ENCODE measurements at places on chromosomes 12 and 14.
A peak's percentile ranks its signal among the peaks of the same experiment; 100 is the strongest.

- DNase-seq: no peak
These were observed 11.3 kb downstream of the CMKLR1 start for GRCh38 chr12:108327621-108328344.

- peak; percentile 16 for DNase-seq
These were observed 164.6 kb downstream of the TMEM117 start for GRCh38 chr12:44000309-44000952.

DNA sequence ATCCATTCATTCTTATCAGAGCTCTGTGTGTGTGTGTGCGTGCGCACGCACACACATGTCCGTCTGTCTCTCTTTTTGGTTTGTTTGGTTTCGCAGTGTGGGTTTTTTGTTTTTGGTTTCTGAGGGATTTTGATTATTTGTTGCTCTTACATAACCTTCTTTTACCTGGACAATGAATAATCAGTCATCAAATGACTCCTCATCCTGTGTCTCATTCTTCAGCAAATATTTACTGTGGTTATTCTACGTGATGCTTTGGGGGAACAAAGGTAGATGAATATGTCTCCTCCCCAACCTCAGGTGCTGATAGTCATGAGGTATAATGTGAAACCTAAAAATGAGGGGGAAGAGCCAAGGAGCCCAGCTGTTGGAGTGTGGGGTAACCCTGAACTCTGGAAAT is 92.4 kb downstream of the SAMD4A start:
- no peak for DNase-seq

- no peak for DNase-seq
These were observed 336.5 kb downstream of the FSCB start for GRCh38 chr14:44170556-44170955.

DNA sequence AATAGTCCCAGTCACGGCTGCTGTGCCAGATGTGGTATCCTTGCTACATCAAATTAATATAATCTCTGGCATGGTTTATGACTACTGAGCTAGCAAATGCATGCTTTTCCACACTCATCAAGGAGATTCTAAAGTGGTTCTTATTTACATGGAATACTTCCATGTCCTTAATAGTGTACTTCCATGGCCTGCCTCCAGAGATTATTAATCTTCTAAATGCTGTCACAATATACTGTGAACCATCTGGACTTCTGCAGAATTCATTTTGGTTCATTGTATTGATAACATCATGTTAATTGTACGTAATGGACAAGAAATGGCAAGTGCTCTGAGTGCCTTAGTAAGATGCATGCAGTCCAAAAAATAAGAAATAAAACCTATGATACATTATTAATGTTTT is 230.8 kb downstream of the NUAK1 start:
- no peak for DNase-seq

- no peak for DNase-seq
These were observed 666.6 kb downstream of the DIO2 start for GRCh38 chr14:79544698-79545070.

GRCh38 chr14:96256407-96256806 is 397 bp downstream of the BDKRB1 start:
- DNase-seq: no peak

DNA sequence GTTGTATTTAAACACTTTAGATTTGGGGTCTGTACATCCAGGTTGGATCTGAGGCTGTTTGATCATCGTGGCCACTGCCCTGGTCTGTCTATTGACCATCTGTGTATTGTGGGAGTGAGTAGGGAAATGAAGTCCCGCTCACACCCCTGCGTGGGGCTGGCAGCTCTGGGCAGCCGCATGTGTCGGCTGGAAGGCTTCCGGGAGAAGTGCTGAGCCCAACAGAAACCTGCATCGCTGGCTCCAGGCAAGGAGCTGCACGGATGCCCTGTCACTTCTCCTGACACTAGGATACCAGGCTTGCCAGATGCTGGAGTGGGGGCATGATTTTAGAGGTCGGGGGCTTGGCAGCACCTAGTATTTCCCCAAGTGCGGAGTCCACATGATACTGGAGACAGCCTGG is 93.6 kb downstream of the PHETA1 start:
- no peak for DNase-seq

GRCh38 chr14:61538464-61539022 is 156.8 kb upstream of the HIF1A start:
- no peak for DNase-seq

DNA sequence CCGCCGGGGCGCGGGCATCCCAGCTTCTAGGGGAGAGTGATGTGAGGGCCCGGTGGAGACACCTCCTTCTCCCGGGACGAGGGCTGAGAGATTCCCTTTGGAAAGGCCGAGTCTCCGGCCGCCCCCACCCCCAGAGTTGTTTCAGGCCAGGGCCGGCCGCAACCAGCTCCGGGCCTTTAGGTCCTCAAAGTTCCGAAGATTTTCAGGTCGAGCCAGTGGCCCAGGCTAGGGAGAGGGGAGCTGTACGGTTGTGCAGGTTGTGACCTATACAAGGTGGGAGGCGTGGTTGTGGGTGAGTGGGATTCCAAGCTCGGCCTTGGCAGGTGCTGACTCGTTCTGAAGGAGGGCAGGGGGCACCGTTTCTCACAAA is 18.4 kb upstream of the ANKRD33 start:
- DNase-seq: no peak

DNA sequence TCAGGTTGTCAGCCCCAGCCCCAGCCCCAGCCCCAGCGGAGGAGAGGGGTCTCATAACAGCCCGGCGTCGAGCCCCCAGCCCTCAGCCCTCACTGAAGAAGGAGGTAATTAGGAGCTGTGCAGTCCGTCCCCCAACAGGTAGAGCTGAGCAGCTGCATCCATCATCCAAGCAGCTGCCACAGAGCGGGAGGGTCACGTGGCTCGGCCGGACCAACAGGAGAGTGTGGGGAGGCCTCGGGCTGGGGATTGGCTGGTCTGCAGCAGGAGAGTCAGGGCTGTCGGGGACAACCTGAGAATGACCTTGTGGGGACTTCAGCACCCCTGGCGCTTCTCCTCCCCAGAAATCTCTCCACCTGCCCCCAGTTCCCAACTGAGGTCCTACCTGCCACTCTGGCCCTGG is 29.6 kb downstream of the SMUG1 start:
- peak; percentile 86 for DNase-seq

DNA sequence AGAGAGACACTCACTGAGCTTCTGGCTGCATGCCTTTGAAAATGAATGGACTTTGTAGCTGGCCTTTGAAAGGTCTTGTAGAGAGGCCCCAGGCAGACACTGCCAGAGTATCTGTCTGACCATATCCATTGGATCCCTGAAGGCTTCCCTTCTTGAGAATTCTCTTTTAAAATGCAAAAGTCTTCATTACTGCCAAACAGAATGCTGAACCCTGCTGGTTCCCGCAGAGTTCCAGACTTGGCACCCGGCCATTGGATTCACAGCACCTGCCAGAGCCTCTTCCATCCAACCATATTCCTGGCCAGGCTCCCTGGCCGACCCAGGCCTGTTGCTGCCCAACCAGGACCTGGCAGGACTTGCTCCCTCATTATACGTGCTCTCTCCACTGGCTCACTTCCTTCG is 182.5 kb downstream of the GXYLT1 start:
- DNase-seq: no peak

DNA sequence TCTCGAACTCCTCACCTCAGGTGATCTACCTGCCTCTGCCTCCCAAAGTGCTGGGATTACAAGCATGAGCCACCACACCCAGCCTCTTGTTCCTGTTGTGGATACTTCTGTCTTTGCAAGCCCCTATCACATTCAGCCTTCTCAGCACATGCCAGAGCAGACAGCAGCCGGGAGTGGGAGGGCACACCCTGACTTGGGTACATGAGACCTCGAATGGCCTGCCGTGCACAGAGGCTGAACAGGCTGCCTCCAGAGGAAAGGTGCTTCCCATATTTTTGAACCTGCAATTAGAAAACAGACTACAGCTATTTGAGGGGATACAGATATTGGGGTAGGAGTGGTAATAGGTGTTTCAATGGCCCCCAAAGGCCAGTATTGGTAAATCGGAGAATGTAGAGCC is 307.3 kb upstream of the DIO3 start:
- no peak for DNase-seq

GRCh38 chr12:110249105-110249504 is 31.9 kb upstream of the ATP2A2 start:
- no peak for DNase-seq

DNA sequence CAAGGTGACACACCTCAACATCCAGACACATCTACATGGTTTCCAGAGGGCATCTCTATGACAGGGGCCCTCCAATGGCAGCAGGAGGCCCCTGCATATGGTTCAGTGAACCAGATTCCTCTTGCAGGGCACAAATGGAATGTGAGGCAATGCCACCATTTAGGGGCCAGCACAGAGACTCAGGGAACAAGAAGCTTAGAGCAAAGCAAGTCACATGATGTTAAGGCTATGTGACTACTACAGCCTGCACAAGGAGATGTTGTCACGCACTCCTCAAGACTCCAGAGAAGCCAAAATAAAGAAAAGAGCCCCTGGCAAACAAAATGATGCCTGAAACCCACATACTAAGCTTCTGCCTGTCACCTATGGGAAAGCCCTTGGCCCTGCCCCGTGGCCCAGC is 95.2 kb downstream of the RBM19 start:
- no peak for DNase-seq

DNA sequence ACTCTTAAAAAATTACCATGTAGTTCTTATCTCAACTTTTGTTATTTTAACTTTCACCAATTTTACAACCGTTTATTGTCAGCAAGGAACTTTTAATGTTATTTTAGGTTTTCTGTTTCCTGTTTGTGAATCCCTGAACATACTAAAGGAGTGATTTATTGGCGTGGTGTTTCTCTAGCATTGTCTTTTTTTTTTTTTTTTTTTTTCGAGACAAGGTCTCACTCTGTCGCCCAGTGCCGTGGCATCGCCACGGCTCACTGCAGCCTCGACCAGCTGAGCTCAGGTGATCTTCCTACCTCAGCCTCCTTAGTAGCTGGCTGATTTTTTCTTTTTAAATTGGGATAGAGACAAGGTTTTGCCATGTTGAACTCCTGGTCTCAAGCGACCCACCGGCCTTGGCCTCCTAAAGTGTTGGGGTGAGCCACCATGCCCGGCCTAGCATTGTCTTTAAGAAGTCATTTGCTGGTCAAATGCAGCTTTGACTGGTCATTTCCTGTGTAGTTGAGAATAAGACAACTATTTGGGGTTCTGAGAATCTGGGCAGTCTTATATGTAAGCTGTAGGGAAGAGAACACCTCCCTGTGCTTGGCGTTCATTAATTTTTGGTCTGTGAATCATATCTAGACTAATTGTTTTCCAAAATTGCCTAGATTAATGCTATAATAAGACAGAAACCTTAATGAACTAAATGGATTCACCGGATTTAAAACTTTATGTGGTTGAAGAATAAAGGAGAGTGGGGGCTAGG is 2.1 kb downstream of the WASHC4 start:
- no peak for DNase-seq

- DNase-seq: no peak
These were observed 161.7 kb downstream of the BTG1 start for GRCh38 chr12:91983935-91984334.

GRCh38 chr14:21070083-21070609 is at the start of gene ARHGEF40:
ARHGEF40 (plus strand) TSS chr14:21070304; CDS start chr14:21070397, 93 bp downstream.
- no peak for DNase-seq

GRCh38 chr12:31215518-31216232 is 110.3 kb downstream of the SINHCAF start:
- no peak for DNase-seq

- no peak for DNase-seq
These were observed 113.5 kb downstream of the TMTC2 start for GRCh38 chr12:82800185-82800584.

DNA sequence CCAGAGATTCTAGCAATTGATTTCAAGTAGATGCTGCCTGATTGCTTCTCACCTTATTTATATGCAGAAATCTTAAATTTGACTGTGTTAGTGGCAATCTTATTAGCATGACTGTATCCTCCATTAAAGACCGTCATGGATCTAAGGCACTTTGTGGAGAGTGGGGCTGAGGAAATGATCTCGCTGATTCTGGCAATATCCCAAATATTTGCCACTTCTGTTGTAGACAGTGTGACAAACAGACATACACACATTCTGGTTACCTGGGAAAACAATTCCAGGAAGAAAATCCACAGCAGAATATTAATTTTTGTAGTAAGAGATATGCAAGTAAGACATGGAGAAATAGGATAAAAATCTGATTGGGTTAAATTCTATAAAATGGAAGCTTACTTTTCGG is 269.0 kb upstream of the G2E3 start:
- DNase-seq: no peak

DNA sequence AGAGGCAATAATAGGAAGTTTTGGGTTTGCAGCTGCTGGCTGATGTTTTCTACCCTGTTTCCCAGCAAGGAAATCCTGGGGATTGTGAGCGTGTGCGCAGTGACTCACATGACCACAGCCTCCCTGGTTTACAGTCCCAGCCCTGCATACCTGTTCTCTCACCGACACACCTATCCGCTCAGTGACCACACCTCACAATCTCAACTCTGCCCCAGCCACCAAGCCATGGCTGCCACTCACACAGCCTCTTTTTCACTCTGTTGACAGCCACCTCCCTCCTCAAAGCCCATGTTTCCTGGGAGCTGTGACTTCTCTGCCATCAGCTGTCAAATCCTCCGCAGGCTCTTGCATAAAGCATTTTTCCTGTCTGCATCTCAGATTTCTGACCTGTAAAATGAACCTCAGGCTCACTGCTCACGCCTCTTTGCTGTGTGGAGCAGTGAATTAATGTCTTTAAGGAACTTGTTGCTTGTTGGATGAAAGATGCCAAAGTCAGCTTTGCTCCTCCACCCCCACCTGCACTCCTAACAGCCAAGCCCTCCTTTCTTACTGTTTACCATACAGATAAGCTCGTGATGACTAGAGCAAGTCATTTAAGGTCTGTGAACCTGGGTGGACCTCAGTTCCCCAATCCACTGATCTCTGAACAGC is 43.5 kb downstream of the B4GALNT3 start:
- DNase-seq: no peak

- DNase-seq: no peak
These were observed 24.4 kb upstream of the WSCD2 start for GRCh38 chr12:108104657-108105056.

DNA sequence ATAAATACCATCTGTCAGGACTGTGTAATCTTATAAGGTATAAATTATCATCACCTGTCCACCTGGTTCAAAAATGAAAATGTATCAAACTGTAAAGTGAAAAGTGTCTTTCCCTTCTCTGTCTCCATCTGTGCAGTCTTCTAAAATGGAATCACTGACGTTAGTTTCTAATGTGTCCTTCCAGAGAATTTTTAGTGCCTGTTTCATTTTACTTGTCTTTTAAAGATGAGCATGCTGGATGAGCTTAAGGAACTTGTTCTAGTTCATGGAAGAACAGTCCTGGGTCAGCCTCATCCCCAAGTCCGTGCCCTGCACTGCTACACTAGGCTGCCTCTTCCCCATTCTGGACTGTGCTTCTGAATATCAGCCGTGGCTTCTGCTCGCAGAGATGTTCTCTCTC is 5.4 kb upstream of the NT5DC3 start:
- DNase-seq: no peak

GRCh38 chr12:89858718-89859117 is 150.1 kb upstream of the ATP2B1 start:
- no peak for DNase-seq

- no peak for DNase-seq
These were observed 46.5 kb downstream of the NCOR2 start for GRCh38 chr12:124520907-124521306.

- no peak for DNase-seq
These were observed 82.3 kb downstream of the GTF2A1 start for GRCh38 chr14:81138429-81138828.

GRCh38 chr12:75437564-75437963 is 43.0 kb upstream of the GLIPR1 start:
- DNase-seq: no peak

All from NCI-H526 treated with DMSO at 0.1 percent for 48 hours (cell line).